ENCODE measurements at places on chromosomes 11 and 22.
A peak's percentile ranks its signal among the peaks of the same experiment; 100 is the strongest.

- DNase-seq = no peak
Measured at GRCh38 chr22:32120603-32121002, 38.5 kb downstream of the C22orf42 start.

GRCh38 chr11:66317723-66318599 is 1.1 kb upstream of the CD248 start:
- peak; percentile 94 for DNase-seq

- no peak for DNase-seq
Measured at GRCh38 chr11:109249597-109249996, 172.4 kb upstream of the C11orf87 start.

DNA sequence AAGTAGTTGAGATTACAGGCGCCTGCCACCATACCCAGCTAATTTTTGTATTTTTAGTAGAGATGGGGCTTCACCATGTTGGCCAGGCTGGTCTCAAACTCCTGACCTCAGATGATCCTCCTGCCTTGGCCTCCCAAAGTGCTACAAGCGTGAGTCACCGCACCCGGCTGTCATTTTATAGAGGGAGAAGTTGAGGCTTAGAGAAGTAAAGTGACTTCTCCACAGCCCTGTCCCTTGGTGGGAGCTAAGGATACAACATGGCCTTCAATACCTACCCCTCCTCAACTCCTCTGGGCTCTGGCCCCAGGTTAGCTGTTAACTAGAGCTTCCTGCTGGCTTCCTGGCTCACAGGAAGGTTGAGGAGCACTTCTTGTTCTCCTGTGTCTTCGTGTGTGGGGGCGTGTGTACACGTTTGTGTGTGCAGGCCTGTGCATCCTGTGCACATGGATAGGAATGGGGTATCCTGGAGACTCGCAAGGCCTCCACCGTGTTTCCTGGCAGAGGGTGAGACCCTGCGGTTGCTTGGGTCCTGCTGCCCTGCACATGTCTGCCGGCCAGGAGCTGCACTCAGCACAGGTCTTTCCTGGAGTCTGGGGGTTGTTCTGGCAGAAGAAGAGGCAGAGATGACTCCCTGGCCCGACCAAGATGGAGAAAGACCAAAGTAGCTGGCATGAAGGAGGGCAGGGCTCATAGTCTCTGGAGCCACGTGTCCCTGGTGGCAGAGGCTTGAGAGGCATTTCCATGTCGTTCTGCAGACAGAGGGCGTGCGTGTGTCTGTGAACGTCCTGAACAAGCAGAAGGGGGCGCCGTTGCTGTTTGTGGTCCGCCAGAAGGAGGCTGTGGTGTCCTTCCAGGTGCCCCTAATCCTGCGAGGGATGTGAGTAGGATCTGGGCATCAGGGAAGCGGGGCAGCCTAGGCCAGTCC is 2.4 kb downstream of the SIDT2 start:
- DNase-seq = peak; percentile 42

DNA sequence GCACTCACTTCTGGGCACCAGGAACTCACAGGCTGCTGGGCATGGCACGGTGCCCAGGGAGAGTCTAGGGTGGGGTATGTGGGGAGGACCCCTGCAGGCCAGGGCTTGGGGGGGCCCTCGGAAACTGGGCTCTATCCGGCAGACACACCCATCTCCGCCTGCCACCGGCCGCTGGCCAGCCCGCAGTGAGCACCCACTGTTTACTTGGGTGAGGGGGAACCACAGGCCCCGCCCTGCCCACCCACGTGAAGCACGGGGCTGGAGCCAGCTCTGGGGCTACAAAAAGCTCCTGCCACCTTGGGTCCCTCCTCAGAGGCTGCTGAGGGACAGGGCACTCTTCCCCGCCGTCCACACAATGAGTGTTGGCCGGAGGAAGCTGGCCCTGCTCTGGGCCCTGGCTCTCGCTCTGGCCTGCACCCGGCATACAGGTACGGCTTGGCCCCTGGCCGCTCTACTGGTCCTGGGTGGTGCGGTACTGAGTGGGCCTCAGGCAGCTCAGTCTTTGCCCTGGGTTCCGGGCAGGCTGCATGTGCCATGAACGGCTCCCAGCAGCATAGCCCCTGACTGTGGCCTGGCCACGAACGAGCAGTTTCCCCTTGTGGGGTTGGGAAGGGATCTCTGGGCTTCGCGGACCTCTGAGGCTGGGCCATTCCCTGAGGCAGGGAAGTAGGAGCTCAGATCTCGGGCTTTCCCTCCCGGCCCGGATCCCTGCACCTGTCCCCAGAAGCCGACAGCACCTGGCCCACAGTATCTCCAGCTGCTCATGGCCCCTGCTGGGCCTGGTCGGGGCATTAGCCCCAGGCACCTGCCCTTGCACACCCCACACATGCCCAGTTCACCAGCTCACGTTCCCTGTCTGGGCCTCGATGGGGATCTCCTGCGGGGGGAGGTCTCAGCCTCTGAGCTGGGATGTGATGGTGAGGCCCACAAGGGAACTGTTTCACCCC is at the start of gene MUC5AC:
TSS of gene MUC5AC (plus strand) at position 309 of the 947 bp plus-strand sequence. CDS start at position 356, 47 bp downstream.
- no peak for DNase-seq

GRCh38 chr22:50022171-50022819 is 9.7 kb upstream of the IL17REL start:
- DNase-seq = no peak

DNA sequence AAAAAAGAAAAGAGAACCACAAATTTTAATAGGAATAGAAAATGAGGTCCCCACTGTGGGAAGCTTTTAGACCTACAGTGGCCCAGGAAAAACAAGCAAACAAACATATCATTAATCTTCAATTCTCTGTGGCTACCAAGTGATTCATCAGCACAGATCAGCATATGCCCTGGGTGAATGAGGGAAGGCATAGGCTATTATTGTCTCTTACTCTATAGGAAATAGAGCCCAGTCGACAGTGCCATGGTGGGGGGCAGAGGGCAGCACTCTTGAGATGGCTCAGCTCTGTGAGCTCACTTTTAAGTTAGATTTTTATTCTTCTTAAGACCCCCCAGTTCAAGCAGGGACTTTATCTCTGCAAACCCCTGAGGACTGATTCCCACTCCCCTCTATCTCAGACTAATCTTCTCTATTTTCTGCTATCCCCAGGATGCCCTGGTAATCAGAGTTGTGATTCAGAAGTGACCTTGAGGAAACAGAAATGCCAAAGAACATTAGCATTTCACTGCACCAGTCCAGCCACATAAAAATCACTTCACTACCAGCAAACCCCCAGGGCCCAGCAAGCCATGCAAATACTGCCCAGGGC is 9.5 kb upstream of the FEZ1 start:
- DNase-seq = no peak

- no peak for DNase-seq
Measured at GRCh38 chr22:29831958-29832357, 6.1 kb downstream of the ASCC2 start.

DNA sequence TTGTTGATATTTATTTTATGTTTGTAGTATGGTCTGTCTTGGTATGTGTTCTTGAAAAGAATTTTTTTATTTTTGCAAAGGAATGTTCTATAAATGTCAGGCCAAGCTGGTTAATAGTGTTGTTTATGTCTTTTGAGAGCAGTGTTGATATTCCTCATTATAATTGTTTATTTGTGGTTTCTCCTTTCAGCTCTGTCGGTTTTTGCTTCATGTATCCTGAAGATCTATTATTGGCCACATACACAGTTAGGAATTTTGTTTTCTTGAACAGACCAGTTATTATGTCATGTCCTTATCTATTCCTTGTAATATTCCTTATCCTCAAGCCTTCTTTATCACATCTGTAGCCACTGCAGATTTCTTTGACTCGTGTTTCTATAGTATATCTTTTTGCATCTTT is 56.5 kb downstream of the PDHX start:
- DNase-seq = no peak

DNA sequence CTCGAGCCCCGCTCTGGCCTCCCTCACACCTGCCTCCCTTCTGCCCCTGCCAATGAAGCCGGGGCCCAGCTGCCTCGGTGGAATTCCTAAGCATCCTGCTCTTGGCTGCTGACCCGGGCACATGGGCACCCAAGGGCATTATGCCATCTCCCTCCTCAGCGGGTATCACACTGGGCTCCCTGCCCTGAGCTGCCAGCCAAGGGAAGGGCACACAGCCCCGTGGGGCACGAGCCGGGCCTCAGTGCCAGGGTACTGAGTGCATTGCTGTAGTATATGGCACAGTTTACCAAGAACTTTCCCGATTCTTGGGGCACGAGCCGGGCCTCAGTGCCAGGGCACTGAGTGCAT is 43.8 kb upstream of the JAM3 start:
- DNase-seq = no peak

DNA sequence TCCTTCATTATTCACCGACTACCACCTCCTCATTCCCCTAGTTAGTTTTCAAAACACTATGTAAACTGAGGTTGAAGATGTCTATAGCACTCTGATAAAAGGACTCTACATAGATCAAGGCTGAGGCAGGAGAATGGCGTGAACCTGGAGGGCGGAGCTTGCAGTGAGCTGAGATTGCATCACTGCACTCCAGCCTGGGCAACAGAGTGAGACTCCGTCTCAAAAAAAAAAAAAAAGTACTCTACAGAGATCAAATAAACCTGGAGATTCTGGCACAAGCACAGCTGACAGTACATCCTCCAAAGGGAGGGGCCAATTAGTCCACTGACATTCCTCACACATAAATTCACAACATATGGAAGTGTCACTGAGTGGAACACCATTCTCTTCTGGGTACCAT is 31.0 kb downstream of the TSG101 start:
- DNase-seq = no peak

DNA sequence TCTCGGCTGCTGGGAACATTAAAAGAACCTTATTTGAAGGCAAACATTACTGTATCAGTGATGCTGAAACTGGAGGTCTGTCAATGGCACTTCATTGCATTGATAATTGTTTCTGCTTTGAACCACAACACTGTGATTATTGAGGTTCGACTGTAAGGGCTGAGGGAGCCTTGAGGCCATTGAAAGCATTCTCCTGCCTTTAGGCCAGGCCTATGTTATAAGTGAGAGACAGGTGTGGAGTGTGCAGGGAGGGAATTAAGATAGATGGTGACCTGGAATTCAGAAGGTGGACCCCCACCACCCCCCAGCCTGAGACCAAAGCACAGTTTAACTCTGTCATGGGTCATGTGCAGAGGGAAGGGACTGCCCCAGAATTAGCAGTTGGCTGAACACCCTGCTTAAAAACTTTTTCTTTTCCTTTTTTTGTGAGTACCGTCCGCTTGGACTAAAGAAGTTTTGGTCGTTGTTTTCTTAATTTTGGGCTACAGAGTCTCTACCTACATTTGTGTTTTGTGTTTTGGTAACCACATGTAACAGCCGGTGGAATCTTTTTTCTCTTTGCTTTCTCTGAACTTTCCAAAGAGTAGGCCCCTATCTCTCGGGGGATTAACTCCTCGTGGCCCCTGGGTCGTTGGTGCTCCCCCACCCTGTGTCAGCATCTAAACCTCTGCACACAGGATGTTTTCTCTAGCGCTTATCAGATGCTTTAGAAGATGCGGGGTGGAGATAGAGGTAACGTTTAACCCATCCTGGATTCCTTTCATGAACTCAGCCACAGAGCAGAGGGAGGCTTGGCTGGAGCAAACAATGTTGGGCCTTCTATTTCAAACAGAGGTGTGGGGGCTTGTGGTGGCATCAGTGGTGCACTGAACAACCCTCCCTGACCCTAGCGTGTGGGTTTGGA is 43.7 kb downstream of the ZBTB16 start:
- DNase-seq = peak; percentile 70

DNA sequence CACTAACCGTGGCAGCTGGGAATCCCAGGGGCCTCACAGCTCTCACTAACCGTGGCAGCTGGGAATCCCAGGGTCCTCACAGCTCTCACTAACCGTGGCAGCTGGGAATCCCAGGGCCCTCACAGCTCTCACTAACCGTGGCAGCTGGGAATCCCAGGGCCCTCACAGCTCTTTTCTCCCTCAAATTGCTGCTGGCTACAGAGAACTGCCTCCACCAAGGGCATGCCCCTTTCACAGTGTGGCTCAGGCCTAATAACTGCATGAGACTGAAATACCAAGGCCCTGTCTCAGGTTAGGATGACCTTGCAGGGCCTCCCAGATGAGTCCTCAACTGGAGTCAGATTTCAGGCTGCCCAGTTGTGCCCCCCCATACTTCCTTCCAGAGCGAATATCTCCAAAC is 35.1 kb upstream of the GGTLC2 start:
- no peak for DNase-seq

- no peak for DNase-seq
Measured at GRCh38 chr11:78595436-78596130, 20.9 kb upstream of the NARS2 start.

DNA sequence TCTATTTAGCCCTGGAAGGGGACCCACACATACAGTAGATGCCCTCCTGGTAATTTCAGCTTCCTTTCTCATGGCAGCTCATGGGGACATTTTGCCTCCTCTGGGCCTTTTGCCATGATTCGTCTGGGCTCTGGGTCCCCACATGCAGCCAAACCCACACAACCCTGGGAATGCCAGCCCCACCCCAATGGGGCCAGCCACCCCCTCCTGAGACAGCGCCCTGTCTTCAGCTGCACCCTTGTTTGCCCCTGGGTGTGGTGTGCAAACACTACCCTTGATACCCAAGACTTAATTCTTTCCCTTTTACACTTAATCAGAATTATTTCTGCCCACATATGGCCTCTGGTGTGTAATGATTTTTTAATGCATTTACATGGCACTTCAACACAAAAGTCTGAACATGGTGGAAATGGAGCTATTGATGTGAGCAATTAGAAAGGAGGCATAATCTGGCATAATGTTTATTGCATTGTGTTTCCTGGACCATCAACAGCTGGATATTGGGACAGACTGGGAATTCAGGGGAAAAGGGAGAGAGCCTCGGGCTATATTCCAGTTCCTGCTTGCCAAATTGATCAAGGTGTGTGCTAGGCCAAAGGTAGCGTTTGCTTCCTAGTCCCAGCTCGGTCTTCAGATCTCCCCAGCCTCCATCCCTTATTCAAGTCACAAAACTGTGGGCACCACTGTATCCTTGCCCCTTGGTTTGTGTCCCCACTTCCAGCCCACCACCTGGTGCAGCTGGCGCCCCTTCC is 85.0 kb upstream of the ANO1 start:
- DNase-seq = no peak

- no peak for DNase-seq
Measured at GRCh38 chr11:130404727-130405126, 23.7 kb downstream of the ADAMTS8 start.

DNA sequence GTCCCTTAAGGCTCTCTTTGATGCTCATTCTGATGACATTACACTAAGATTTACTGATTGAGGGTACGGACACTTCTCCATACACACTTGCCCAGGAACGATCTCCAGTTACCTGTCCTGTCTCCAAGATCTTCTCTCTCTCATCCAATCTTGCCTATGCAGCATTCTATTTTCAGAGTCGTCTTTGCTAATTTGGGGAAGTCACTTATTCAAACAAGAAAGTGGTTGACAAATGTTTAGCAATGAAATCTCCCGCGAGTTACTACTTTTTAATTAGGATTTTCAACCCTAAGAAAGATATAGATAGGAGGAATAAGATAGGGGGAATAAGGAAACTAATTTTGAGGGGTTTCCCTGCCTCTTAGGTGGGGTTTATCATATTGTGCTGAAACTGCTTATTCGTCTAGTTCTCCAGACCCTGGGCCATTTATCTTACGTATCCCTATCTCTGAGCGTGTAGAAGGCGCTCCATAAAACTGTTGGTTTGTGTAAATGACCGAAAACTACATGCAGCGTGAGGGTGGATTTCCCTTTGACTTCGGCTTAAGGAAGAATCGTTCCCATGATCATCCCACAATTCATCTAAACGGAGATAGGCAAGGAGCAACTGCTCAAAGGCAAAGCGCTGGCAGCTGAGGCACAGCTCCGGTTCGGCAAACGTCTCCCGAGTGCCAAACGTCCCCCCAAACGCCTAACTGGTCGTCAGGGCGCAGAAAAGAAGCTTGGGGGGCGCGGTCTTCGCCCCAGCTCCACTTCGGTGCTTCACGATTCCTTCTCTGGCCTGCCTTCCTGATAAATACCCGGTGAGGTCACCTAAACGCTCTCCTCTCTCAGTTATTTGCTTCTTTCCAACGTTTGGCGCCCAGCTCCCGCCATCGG is 804 bp downstream of the APIP start:
- no peak for DNase-seq

All from DND-41 (cell line).